ENCODE measurements at places on chromosomes 3 and 15.

- DNase-seq, result peak; percentile 66
Measured at GRCh38 chr3:13346481-13347389, 73.4 kb downstream of the NUP210 start.

GRCh38 chr3:129602730-129603560, 3.5 kb downstream of the PLXND1 start:
- DNase-seq, result no peak

- no peak for DNase-seq
Measured at GRCh38 chr3:20401253-20401652, 215.2 kb upstream of the SGO1 start.

DNA sequence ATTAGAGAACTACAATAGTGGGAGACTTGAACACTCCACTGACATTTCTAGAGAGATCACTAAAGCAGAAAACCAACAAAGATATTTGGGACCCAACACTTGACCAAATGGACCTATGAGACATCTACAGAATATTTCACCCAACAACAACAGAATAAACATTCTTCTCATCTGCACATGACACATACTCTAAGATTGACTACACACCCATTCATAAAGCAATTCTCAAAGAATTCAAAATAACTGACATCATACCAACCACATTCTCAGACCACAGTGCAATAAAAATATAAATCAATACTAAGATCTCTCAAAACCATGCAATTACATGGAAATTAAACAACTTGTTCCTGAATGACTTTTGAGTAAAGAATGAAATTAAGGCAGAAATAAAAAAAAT, 473.7 kb downstream of the LPP start:
- no peak for DNase-seq

DNA sequence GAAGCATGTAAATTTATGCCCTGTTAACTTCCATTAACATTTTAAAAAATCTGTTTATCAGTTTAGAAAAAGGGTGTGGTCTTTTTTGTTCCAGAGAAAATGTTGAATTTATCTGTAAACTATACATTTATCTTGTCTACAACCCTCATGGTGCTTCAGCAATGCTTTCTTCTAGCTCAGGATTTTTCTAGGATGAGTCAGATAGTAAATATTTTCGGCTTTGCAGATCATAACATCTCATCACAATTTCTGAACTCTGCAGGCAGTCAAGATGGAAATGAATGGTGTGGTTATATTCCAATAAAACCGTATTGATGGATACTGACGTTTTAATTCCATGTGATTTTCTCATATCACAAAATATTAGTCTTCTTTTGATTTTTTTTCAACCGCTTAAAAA, 70.5 kb upstream of the FOXB1 start:
- no peak for DNase-seq

GRCh38 chr3:107592073-107592472, 69.3 kb downstream of the BBX start:
- DNase-seq, result no peak

GRCh38 chr3:31094048-31094447, 199.6 kb upstream of the GADL1 start:
- no peak for DNase-seq

DNA sequence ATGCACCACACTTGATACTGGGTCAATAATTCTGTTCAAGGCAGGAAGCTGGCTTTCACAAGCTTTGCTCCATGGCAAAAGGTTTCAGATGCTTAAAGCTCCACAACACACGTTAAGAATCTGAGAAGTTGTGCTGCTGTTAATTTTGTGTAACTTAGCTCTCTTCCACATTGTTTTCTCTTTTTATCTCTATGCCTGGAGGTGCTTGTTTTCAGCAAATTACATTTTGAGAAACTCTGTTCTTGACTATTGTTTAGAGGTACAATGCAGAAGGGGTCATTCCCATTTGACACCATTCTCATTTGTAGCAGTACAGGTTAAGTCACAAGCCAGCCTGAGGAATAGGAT, 156.0 kb downstream of the FNDC3B start:
- DNase-seq, result no peak

GRCh38 chr3:162348912-162349311, 852.3 kb downstream of the OTOL1 start:
- DNase-seq, result no peak

DNA sequence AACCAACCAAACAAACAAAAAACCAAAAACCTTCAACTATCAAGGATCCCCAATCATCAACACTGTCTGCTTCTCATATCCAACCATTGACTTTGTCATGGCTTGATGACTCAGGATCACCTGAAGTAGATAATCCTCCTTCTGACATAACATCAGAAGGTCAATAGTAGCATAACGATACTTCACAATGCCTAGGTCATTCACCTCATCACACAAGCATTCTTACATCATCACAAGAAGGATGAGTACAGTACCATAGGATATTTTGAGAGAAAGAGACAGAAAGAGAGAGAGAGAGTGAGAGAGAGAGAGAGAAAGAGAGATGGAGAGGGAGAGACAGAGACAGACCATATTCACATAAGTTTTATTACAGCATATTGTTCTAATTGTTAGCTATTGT, 42.1 kb downstream of the SPATA16 start:
- DNase-seq, result no peak

DNA sequence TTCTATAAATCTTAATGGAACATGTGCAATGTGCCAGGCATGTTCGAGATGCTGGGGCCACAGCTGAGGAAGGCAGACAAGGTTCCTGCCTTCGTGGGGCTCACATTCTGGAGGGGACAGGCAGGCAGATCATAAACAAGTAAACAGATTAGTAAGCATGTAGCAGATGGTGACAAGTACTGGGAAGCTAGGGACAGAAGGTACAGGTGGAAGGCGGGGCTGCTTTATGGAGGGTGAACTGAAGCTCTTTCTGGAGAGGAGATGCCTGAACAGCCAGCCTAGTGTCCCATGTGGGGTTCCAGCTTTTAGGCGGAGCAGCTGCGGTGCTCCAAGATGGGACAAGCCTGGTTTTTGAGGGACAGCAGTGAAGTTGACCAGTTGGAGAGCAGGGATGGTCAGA, 74.7 kb upstream of the SNRK start:
- no peak for DNase-seq

DNA sequence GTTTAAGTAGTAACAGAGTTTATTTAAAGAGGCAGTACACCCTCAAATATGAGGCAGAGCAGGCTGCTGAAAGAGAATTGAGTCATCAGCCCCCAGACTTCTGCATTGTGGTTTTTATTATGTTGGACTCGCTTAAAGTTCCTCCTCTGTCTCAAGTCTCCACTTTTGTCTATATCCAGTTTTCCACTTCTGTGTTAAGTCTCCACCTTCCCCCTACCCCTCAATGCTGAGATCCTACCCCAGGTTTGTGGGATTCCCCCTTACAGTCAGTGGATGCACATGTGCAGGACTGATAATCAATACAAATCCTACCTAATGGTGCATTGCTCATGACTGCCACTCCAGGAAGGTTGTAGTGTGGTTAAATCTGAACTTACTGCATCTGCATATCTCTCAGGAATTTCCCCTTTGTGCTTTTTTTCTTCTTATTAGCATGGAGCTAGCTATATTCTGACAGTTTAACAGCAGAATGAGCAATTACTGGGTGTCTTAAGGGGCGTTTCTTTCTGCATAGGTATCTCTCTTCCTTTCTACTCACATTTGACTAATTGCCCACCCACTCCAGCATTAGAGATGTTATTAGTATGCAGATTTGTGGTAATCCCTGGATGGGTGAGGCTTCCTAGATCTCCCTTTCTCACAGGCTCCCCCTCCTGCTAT, 11.9 kb upstream of the CD200R1L start:
- no peak for DNase-seq

DNA sequence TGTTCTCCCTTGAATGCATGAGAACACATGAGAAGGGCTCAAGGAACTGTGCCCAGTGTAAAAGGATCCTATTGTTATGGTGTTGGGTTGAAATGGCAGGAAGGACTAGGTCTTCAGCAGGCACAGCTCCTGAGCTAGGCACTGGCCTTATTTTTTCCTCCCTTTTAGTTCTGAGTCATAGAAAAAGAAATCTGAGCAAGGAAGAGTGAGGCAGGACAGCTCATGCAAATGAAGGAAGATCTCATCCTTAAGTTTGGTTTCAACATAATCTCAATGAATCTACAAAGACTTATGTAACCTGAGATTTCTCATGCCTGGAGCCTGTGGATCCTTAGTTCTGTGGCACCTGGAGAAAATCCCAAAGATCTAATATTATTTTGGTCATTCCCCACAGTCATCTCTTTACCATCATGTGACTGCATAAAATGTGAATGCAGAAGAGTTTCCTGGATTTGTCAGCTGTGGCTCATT, 188.6 kb upstream of the TBL1XR1 start:
- DNase-seq, result no peak

GRCh38 chr3:37540786-37541185, 320.9 kb upstream of the CTDSPL start:
- no peak for DNase-seq

DNA sequence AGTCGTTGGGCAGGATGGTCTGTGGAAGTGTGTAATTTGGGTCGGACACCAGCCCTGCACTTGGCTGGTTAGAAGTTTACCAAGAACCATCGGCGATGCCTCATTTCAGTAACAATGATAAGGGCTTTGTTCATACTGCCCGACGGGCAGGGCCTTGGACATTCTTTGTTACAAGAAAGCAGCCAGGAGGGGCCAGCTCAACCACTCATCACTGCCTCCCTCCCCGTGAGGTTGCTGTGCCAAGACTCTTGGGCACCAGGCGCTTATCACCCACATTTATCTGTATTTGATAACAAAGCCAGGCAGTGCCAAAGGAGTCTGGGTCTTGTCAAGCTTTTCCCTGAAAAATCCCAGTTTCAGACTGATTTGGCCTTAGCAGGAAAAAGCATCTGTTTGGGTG, 235.0 kb downstream of the ADAMTS17 start:
- DNase-seq, result no peak

DNA sequence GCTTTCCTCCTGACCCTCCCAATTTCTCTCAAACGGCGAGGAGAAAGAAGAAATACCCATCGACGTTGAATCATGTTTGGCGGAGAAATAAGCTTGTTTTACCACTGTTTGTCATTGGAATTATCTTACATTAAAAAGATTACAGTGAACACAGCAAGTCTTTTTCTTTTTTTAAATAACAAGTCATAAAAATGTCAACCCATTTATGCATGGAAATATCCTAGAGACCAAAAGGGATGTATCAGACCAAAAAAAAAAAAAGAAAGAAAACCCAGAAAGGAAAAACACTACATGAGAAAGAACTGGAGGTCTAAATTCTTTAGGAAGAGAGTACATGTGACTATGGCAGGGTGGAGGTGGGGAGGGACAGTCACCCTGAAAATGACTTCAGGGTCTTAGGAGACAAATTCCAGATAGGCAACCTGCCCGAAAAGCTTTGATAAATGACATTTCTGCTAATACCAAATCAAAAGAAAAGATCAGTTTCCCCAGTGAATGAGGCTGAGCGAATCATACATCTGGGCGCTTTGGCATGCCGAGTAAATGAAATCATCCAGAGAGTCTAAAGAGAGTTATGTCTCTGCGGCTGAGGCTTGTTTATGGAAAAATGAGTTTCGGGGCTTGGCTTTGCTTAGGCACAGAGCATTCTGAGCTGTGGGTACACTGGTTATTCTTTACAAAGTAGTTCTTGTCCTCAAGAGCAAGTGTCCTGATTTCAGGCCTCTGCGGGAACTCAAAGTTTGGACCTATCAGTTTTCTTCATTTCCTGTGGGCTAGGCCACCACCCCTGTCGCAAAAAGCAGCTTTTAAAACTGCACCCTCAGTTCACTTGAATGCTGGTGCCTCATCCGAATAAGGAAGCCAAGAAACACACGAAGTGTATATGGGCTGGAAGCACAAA, 110.1 kb upstream of the TGFBR2 start:
- no peak for DNase-seq

- DNase-seq, result no peak
Measured at GRCh38 chr3:147191795-147192385, 214.5 kb downstream of the ZIC4 start.

DNA sequence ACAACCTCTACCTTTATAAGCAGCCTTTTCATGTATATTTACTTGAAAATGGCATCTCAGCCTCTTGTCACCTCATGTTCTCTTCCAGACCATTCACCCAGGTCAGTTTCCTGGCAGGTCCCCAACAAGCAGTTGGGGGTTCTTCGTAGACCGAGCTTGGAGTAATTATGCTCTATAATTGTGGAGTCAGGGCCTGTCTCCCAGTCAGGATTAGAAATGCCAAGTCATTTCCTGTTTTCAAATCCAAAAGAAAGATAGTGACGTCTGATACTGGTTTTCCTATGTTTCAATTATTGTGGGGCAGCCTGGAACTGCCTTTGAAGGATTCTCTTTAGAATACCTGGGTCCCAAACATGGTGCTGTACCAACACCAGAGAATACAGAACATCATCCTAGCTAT, 430.6 kb downstream of the MECOM start:
- DNase-seq, result no peak

DNA sequence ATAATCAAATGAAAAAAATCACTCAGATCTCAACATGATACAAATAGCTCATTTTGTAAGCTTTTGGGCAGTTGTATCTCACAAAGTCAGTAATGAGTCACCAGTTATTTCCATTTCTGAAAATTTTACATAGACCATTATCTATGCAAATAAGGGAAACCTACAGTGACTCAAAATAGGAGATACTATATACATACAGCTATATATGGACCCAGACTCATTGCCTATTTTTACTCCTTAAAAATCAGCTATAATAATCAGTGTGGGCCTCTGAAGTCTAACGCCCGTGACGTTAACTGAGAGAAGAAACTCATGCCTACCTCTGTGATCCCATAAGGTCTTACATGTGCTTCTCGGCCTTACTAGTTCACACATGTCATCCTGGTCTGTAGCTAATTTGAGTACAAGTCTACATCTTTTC, 31.6 kb downstream of the LRIG1 start:
- no peak for DNase-seq

DNA sequence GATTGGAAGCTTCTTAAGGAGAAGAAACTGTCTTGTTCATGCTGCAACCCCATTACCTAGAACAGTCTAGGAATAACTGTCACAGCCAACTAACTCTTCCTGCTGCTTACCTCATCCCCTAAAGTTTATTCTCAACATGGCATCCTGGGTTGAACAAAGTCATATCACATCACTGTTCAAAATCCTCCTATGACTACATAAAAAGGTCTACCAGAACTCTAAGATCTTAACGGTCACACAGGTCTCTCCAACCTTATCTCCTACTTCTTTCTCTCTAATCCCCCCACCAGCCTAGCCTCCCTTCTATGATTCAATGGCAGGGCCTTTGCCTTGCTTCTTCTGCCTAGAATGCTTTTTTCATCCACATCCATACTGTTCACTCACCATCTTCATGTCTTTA, 69.3 kb downstream of the CLASP2 start:
- DNase-seq, result no peak

GRCh38 chr15:86063356-86064095, 16.1 kb upstream of the AGBL1 start:
- DNase-seq, result no peak

DNA sequence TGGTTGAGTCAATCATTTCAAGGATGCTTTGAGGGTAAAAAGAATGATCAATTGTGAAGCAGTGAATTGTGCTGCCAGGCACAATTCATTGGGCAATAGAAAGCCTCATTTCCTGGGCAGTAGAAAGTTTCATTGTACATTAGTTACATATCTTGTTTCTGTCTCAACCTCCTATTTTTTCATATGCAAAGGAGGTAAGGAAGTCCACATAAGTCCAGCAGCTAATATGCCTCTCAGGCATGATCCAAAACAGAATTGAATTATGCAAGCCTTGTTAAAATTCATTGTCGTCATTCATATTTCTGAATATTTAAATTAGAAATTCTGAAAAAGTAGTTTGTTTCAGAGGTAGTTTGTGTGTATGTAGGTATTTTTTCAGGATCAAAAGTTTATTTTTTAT, 65.8 kb downstream of the TFRC start:
- DNase-seq, result no peak

All from T-helper 22 cell (primary cell).